ENCODE measurements at places on chromosomes 6 and 20.

DNA sequence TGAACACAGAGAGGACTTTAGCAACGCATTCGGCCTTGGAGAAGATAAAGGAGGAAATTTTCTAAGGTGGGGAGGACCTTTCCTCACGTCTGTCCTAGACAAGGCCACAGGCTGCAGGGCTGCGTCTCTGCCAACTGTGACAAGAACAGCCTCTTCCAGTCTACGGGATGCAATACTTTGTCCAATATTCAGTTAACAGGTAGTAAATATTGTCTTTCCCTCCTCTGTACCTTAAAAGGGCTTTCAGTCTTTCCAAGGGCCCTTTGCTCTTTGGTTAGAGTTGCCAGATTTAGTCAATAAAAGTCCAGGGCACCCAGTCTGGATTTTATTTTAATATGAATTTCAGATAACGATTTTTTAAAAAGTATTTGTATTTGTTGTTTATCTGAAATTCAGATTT lies 78.2 kb downstream of the ELOVL4 start:
- DNase-seq, result no peak

- DNase-seq, result no peak
Observed at GRCh38 chr20:52193133-52193532, 1.6 kb upstream of the ZFP64 start.

DNA sequence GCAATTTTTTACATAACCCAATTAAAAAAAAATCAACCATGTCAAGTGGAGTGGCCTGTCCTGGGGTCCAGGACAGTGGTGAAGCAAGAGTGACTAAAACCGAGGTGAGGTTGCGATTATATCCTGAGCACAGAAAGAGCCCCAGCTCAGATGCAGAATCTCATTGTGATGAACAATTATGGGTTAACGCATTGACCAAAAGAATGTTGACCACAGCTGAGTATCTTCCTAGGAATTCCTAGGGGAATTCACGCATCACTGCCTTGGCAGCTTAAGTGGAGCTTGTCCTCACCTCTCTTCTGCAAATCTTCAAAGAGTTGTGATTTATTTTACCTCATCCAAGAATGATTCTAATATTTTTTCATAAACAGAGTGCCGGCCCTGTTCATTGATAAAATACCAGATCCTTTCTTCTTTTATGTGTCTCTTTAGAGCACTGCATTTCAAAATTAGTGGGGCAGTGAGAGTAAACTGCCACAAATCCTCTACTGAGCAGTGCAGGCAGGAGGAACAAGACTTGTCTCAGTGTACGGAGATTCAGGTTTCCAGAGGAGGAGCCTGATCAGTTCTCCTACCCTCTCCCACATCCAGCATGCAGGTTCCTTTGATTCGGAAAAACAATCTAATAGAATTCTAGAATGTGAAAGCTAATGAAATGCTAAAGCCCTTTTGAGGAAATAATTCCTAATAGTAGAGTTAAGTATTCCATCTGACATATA lies 60.1 kb upstream of the ZNF184 start:
- no peak for DNase-seq

DNA sequence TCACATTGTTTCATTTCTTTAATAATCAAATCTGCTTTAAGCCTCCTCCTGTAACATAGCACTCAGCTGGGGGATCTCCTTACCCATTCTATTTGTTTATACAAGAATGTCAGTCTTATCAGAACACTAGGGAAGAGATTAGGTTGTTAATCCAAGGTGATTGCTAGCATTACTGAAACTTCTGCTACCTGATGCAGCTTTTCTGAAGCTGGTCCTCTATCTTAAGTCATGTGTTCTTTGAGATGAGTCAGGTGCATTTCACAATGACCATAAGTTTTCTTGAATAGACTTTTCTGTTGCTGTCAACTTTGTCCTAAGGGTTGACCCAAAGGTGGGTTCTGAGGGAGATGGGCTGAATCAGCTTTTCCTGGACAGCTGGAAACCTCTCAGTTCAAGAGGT lies 60.7 kb upstream of the SYNCRIP start:
- DNase-seq, result no peak

All from stimulated activated CD4-positive, alpha-beta T cell treated with anti-CD3 and anti-CD28 coated beads, TNF-alpha, amount 100 ng/mL, for 48 hours (primary cell).